Cortex of kidney (tissue), 1 donor: ENCODE measurements at places on chromosomes 2 and 18.

- DNase-seq: no peak
Measured at GRCh38 chr2:165905854-165906253, 47.7 kb downstream of the TTC21B start.

DNA sequence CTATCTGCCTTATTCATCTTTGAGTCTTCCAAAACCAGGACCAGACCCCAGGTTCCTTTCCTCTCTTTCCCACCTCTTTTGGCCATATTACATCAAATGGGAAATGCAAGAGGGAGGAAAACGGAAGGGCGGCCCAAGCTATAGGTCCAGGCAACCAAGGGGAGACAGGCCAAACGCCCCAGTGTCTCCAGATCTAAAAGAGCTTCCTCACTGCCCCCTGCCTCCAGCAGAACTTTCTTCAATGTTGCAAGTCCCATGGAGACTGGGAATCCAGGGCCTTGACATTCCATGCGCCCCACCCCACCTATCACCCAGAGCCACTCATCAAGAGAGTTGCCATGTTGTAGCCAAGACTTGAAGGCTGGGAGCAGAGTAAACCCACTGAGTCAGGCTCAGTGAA is 15.4 kb downstream of the TNS1 start:
- DNase-seq: no peak

DNA sequence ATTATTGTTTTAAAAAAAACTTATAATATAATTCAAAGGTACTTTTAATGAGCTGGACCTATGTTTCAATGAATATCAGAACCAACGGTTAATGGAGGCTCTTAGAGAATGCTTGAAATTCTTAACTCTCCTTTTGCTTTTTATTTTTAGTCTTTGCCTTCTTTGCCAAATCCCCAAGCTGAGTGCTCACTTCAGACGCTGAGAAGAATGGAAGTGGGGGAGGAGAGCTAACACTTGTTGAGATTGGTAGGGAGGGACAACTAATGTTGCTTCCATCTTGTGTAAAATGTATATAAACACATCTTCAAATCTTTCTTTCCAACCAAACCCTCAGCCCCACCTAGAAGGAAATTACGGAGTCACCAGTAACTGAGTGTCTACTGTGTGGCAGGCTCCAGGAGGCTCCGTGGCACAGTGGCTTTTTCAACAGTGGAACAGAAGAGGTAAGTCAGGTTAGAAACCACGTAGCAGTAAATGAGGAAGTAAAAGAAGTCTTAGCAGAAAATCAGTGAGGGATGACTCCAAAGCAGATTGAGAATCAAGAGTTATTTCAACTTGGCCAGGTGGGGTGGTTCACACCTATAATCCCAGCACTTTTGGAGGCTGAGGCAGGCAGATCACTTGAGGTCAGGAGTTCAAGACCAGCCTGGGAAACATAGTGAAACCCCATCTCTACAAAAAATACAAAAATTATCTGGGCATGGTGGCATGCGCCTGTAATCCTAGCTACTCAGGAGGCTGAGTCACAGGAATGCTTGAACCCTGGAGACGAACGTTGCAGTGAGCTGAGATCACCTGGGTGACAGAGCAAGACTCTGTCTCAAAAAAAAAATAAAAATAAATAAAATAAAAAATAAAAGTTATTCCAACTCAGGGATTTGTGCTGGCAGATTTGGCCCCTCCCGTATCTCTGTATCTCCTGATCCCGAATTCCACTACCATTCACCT is 45.0 kb upstream of the CREB1 start:
- no peak for DNase-seq

- no peak for DNase-seq
Measured at GRCh38 chr2:112474844-112475486, 7.0 kb upstream of the TTL start.

DNA sequence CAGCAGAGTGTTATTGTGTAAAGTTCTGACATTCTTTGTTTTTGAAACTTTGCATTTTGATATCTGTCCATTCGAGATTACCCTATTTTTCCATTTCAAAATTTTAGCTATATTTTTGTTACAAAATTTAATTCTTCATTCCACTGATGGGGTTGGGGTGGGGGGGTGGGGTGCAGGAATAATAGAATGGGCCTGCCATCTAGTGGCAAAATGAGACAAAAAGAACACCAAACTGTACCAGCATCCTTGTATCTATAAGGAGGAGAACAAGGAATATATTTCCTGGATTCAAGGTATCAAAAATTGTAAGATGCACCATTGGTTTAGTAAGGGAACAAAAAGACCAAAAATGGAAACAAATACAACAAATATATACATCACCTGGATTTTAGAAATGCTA is 27.9 kb upstream of the TTR start:
- DNase-seq: no peak

DNA sequence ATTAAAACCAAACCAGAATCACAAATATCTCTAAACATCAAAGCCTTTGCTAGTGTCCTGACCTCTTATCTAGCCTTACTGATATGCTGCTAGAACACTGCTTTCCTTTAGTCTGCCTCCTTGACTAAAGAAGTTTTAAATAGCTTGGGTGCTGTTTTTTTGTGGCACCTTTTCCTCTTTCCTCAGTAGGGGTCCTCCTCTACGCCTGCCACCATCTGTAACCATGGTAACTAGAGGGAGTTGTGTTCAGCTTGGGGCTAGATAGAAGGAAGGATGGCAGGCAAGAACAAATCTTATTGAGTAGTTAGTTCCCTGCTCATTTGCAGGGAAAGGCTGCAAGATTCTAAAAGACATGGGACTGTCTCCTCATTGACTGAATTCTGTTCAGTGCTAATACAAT is 86.0 kb downstream of the TAF4B start:
- no peak for DNase-seq

DNA sequence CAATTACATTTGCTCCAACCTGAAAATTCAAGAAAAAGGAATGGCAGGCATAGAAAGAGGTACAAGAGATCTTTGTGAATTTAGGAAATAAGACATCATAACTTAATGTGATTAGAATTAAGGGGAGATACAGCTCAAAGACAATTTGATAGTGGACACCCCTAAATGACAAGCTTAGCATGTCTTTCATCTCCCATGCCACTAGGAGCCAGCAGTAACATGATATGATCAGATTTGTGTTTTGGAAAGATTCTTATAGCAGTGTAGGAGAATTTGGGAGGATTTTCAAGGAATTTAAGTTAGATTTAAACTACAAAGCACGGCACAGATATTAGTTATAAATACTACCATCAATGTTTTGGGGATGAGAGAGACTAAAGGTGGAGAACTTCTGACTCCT is 340.8 kb downstream of the RDH14 start:
- DNase-seq: no peak

DNA sequence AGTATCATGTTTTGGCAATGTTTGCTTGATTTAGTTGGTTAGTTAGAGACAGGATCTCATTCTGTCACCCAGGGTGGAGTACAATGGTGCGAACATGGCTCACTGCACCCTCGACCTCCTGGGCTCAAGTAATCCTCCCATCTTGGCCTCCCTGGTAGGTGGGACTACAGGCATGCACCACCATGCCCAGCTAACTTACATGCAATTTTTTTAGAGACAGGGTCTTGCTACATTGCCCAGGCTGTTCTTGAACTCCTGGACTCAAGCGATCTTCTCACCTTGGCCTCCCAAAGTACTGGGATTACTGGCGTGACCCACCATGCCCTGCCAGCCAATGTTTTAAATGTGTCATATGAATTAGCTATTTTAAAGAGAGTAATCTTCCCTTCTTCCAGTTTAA is 16.3 kb upstream of the CDKL4 start:
- no peak for DNase-seq

DNA sequence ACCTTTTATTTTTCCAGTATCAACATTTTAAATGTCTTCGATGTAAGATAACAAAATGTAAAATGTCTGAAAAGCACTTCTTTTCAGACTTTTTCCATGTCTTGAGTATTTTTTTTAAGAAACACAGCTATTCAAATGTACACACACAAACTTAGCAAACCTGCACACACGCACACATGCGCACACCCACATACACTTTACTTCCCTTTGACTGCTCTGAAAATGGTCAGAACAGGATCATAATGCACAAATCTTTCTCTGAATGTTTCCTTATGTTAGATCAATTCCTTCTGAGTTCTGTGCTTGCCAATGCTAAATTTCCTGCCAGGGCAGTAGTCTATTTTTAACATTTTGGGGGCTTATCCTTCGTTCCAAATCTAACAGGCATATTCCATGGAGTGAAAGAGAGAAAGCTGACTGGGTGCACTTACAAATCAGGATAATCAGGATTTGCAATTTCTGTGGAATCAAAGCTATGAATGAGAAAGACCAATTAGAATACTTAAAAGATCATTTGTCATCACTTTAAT is 136.3 kb downstream of the ZEB2 start:
- DNase-seq: no peak

GRCh38 chr2:33265584-33266338 is 210.7 kb upstream of the RASGRP3 start:
- DNase-seq: no peak

- DNase-seq: no peak
Measured at GRCh38 chr2:230751062-230751461, 38.4 kb downstream of the CAB39 start.

DNA sequence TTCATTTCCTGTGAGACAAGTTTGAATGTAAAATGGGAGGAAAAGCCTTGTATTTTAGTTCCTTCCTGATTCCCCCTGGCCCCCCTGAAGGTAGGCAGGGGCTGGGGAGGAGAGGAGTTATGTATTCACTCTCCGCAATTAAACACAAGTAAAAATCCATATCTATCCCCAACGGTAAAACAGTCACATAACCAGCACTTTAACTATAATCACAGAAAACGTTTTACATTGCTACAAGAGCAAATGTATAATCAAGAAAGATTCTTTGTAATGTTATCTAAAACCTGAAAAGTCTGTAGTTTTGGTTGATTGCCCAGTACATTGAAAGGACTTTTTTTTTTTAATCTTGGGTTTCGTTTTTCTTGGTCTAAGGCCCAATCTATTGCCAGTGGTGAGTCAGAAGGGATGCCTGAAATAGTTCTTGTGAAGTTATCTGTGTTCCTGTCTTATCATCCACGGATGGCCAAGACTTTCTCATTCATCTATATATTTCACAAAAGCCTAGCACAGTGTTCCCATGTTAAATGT is 34.5 kb upstream of the CCNYL1 start:
- no peak for DNase-seq

GRCh38 chr18:62044490-62045000 is 142.3 kb downstream of the PIGN start:
- DNase-seq: no peak

GRCh38 chr2:51986101-51986500 is 954.2 kb upstream of the NRXN1 start:
- DNase-seq: no peak

- DNase-seq: no peak
Measured at GRCh38 chr2:212619954-212620353, 81.4 kb upstream of the ERBB4 start.

GRCh38 chr2:201983800-201984199 is 49.9 kb upstream of the FZD7 start:
- DNase-seq: no peak

DNA sequence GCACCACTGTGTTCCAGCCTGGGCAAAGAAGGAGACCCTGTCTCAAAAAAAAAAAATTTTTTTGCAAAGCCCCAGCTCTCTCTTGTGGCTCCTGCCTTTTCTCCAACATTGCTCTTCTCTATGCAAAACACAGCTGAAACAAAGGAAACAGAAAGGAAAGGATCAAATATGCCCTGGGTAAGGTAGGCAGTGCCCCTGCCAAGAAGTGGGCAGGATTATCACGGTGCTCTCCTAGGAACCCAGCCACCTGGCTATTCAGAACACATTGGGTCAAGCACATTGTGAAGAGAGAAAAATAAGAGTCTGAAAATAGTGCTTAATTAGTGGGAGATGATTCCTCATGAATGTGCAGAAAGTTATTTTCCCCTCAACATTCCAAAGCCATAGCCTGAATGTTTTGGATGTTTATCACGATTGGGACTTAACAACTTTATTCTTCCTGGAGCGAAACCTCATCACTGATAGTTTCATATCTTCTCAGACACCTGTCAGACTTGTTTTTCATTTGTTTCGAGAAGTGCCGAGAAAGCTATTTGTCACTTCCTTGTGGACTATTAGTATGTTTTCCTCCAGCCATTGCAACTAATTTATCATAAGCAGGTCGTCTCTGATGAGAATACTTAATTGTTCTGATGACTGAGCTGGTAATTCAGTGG is 42.7 kb upstream of the RPL31 start:
- DNase-seq: no peak

- no peak for DNase-seq
Measured at GRCh38 chr2:19649142-19649541, 252.6 kb downstream of the TTC32 start.

DNA sequence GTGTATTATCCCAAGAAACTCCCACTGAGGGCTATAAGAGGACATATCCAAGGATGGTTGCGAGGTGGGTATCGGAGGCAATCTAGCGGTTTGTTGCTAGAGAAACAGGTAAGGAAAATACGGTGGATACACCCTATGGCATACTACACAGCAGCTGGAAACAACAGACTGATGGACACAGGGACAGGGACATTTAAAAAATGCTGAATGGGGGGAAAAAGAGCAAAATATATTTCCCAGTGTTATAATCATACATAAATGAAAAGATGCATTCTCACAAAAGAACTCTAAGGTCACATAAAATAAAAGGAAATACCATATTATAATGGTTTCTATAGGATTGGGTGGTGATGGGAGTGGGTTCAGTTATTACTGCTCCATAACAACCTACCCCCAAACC is 95.9 kb downstream of the SMC6 start:
- no peak for DNase-seq

GRCh38 chr2:141957827-141958450 is 172.9 kb downstream of the LRP1B start:
- DNase-seq: no peak

GRCh38 chr2:135532581-135532980 is 1.3 kb downstream of the R3HDM1 start:
- DNase-seq: no peak

GRCh38 chr2:42238644-42239288 is 69.6 kb downstream of the EML4 start:
- no peak for DNase-seq

DNA sequence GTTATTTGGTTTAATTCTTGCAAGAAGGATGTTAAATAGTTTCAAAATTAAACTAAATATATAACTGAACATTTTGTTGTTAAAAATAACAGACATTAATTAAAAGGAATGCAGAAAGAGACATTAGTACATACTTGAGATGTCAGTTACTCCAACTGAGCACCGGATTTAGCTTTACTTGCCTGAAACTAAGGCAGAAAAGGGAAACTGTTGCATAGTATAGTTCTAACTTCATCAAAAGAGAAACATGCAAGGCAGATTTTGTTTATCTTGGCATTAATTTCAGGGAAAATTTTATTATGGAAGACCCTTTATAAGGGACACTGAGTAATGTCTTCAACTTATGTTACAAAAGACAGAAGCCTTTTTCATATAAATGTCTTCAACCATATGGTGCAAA is 218.3 kb downstream of the STK39 start:
- no peak for DNase-seq

DNA sequence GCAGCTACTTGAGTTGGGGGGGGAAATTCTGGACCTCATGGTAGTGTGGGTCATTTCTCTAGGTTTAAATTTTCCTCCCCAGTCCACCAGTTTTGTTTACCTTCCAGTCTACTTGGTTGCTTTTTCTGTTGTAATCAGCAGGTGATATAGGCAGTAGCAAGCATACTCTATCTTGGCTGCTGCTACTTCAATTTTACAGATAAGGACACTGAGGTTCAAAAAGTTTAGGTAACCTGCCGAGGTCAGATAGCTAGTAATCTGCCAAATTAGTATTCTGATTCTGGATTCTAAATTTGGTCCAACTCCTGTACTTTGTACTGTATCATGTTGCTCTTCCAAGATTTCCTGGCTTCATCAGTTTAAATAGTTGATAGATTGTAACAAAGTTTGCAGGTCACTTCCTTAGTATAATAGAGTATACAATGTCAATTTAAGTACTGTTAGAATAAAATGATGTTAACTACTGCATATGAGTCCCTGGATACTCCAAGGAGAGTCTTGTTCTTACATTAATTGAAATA is 34.7 kb downstream of the ANTXR1 start:
- no peak for DNase-seq
